H54 (cell line): ENCODE measurements at places on chromosomes 3 and 15.
A peak's percentile ranks its signal among the peaks of the same experiment; 100 is the strongest.

GRCh38 chr3:179069762-179070390, 1.7 kb downstream of the ZMAT3 start:
- DNase-seq = no peak

GRCh38 chr3:103126115-103126514, 691.3 kb downstream of the ZPLD1 start:
- no peak for DNase-seq

DNA sequence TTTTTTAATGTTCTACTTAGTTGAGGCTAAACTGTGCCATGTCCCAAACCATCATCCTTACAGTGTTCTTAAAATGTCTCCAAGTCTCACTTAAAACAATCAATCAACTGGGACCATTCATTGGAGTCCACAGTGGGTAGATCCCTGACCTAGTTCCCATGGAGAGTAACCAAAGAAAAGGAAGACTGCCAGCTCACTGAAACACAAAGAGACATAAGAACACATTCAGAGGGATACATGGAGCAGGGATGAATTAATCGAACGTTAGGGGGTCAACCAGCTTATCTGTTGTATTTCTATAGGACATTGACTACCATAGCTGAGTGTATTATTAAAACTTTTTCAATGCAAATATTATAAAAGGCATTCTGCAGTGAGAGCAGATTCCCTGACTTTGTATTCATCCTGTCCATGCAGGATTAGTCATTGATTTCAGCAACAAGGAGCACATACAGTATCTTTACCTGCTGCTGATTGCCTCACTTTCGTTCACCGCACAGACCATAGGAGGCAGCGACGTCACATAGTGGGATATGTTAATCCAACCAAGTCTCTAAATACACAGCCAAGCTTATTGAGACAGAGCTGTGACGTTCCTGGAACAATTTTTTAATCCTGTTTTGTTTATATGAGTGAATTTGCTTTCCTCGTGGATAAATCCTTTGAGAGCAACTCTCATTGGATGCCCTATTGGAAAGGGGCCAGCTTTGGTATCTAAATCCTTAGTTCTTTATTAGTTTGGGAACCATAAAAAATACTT, 364.9 kb upstream of the RBMS3 start:
- DNase-seq = no peak

DNA sequence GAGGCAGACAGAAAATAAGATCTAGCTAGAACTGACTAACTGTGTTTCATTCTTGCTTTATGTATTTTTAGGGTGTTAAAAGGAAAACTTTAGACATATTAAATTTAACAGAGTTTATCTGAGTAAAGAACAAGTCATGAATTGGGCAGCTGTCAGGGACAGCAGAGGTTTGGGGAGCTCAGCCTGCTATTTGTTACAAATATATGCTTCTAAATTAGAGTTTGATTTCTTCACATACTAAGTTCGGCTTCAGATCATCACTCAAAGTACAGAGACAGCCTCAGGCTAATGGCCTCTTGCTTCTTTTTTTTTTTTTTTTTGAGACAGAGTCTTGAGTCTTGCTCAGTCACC, 21.9 kb downstream of the EFCC1 start:
- DNase-seq = no peak

DNA sequence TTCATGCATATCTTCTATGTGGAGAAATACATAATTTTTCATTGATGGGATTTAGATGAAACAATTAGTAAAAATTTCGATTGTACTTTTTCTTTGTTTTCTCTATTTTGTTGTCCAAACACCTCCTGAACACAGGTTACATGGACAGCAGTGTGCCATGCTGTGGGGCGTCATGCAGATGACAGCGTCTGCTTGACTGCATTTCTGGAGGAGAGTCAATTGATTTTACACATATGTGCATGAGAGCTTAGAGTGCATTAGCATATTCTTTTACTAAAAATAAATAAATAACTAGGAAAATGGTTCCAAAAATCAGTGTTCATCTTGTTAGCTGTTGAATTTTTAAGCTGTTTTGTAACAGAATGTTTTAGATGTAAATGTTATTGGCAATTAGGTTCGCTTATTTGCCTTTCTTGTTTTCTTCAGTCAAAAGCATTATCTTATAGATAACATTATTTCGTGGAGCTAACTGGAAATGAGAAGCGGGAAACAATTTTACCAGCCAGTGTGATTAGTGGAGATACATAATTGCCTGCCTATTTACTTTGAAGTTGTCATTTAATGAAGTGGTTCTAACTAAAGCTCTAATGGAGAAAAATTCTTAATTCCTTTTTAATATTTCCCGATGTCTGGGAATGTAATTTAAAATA, 82.7 kb upstream of the VGLL3 start:
- DNase-seq = no peak

GRCh38 chr3:155870945-155871745, 695 bp downstream of the GMPS start:
- peak; percentile 30 for DNase-seq

DNA sequence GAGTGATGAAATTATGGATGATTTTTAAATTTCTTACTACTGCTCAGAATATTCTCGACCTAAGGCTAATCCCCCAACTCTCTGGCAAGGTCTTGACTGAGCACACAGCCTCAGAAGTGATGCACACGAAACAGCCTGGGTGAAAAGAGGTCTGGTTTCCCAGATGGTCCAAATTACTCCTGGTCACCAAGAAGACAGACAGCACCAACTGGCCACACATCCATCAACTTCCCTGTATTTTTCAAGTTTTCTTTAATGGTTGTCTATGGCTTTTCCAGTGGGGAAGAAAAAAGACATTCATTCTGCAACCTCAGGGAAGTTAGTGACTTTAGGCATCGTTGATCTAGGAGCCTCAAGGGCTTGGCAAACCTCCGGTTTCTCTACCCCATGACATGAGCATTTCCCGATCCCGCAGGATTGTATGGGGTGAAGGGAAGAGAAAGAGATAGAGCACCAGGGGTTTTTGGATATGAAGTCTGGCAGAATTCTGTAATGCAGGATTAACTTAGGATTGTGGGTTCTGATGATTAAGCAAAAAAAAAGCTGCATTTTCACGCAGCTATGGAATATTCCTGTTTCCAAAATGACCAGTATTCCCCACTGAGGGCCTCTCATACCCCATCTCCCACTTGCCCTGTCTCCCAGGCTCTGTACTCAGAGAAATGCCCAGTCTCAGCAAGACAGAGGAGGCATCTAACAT, 62.2 kb downstream of the UMPS start:
- no peak for DNase-seq

DNA sequence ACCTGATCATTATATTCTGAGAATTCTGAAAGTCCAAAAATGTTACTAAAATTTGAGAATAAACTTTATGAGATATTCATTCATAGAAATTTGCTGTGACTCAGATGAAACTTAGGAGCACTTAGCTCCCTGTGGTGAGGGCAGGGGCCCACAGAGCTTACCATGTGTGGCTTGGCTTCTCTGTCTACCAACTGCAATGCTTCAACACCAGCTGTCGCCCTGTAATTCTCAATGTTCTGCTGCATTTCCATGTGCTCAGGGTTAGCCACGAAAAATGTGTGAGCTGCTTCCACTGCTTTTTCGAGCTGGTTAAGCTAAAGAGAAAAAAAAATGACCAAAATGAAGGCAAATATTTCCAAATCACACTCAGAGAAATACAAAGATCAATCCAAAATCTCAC, 125.6 kb downstream of the P3H2 start:
- DNase-seq = peak; percentile 44

DNA sequence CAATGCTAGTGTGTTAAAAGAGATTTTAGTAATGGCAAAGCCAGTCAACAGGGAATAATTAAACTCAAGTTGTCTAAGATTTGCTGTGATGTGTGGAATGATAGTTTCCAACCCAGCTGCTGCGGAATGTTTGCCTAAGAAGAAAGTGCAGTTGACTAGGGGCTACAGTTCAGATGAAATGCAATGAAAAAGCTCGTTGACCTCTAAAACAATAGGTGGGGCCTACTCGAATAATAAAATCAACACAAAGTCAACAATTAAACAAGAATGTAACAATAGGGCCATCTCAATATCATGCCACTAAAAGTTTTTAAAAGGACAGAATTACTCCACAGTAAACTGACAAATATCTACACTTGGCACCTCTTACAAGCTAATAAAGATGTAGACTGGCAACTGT, 484.2 kb downstream of the MECOM start:
- DNase-seq = no peak

GRCh38 chr3:153162513-153163392, 727 bp downstream of the RAP2B start:
- no peak for DNase-seq

DNA sequence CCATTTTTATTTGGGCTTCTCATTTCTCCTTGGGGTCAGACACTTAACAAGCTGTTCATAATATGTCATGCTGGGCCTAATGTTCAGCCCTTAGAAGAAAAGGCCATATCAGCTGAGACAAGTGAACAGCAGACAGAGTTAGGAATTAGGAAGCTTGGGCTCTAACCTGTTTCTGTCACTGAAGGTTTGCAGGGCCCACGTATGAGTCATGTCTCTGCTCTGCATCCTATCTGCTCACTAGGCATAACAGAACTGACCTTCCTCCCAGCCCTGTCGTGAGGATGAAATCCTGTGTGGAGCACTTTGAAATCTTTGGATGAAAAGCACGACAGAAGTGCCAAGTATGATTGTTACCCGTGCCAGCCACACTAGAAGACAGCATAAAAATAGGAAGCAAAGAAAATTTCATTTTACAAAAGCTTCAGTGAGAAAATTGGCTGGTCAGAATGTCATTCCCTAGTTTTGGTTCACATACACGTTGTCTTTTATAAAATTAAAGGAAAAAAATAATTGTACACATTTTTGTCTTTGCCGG, 26.5 kb upstream of the CD47 start:
- DNase-seq = peak; percentile 11

DNA sequence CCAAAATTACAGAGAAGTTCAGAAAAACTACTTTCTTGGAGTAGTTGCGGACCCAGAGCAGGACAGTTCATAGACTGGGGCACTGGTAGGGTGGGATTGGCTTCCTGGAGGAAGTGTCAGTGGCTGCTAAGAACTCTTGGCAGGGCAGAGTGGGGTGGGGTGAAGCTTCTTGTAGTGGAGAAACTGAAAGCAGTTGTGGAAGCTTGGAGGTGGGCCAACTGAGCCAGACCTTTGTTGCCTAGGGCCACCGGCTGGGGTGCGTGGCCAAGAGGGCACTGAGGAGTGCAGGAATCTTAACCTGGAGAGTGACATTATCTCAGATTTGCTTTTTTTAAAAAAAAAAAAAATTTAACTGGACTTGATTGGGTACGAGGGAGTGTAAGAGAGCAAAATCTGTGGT, 3.1 kb downstream of the KAT2B start:
- DNase-seq = no peak

GRCh38 chr15:76217029-76217881, 94.0 kb downstream of the ETFA start:
- no peak for DNase-seq

- DNase-seq = peak; percentile 81
Observed at GRCh38 chr3:156751461-156752025, 74.6 kb upstream of the LEKR1 start.

GRCh38 chr3:171765511-171765887, 44.8 kb downstream of the PLD1 start:
- no peak for DNase-seq

- DNase-seq = peak; percentile 74
Observed at GRCh38 chr3:8441969-8442559, 59.6 kb upstream of the LMCD1 start.

GRCh38 chr15:93865586-93865985, 365.8 kb upstream of the MCTP2 start:
- DNase-seq = no peak

DNA sequence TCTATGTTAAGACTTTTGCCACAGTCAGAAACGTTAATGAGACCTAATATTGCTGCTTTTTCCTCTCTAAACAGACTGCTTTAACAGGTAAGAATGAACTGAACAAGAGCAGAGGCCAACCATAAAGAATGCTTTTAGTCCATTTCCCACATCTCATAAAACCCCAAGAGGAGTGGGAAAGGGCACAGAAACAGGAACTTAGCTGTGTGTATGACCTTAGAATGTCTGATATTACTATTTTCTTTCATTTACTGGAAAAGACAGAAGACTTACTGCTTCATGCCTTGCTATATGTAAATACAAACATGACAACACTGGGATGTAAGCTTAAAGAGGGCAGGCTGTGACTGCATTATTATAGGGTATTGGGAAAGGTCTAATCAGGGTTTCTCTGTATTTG, 115.0 kb downstream of the ISL2 start:
- DNase-seq = no peak

- no peak for DNase-seq
Observed at GRCh38 chr3:72722930-72723726, 125.1 kb downstream of the SHQ1 start.

DNA sequence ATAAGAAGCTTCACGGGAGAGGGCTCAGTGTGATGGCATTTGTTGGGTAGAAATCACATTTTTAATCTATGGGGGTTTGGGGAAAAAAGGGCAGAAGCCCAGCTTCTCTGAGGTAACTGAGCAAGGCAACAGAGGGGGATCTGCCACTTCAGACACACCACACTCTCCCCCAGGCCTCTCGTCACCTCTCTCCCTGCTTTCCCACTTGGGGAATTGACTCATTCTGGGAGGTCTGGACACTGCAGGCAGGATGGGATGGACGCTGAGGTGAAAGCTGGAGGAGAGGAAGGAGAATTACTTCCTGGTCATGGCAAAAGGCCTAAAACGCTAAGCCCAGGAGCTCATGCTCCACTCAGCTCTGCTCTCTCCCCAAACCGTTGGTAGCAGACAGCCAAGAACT, 33.2 kb downstream of the MYO5C start:
- DNase-seq = no peak

- DNase-seq = peak; percentile 33
Observed at GRCh38 chr3:141360888-141361598, 7.3 kb upstream of the ZBTB38 start.

DNA sequence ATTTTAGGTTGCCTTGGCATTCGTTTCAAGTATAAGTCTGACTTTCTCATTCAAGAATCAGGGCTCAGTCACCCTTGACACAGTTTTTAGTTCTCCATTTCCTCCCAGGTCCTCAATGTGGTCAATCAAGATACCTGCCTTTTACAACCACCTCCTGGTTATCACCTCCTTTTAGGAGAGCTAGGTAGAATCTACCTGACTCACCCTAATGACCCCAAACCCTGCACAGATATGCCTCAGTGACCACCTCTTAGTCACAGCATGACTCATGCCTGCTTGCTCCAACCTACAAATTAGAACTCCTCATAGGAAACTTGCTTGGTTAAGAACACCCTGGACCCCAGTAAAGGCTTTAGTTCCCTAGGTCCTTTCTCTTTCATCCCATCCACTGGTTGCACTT, 22.5 kb downstream of the DMXL2 start:
- no peak for DNase-seq

DNA sequence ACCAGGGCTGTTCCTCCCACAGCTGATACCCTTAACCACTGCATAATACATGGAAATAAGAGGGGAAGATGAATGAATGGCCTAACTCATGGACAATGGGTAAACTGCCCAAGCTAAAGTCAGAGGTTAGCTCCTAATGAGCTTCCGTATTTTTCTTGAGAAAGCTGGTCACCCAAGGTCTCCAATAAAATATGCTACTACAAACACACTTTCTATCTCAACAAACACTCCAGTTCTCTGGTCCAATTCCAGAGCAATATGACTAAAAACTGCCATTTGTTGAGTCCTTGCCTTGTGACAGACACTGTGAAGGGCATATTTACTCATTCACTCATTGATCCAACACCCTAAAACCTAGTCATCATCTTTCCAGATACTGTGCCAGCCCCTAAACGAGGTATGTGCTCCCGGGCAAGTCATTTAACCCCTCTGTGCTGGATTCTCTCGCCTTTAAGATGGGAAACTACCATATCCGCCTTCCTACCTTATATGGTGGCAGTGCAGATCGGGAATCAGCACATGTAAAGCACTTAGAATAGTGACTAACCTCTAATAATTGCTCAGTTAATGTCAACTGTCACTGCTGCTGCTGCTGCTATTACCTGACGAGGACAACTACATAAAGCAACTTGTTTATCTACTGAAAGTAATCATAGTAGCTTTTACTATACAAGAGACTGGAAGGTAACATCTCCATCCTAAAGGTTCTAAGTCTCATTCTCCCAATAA, 89.1 kb downstream of the XXYLT1 start:
- no peak for DNase-seq
